ENCODE measurements at places on chromosomes 12 and 14. TPM values are rescaled to one million over a fixed set of nuclear protein-coding genes. Genes with fewer than 3 reads are reported as not detected.

Gene BMP4
- total RNA-seq: not detected

Gene TBX3
- 6.6 TPM for total RNA-seq

Gene WNT1
- not detected for total RNA-seq

Gene EIF2S3B
- total RNA-seq: 2.5 TPM

Gene FAM181A
- not detected for total RNA-seq

Gene KRT74
- not detected for total RNA-seq

Gene HOXC10
- total RNA-seq: not detected

Gene NOVA1
- 4.2 TPM for total RNA-seq

Gene HAL
- total RNA-seq: 4.3 TPM

Gene GPHN
- total RNA-seq: 17.5 TPM

Gene SOX5
- total RNA-seq: not detected

Gene NRL
- 1.4 TPM for total RNA-seq

Gene DNAI7
- total RNA-seq: not detected

Gene C2CD5
- total RNA-seq: 9.5 TPM

Gene MIPOL1
- 29.7 TPM for total RNA-seq

Gene TRIM9
- 0.07 TPM for total RNA-seq

Gene COCH
- 27.8 TPM for total RNA-seq

Gene KRT6C
- total RNA-seq: not detected

Gene ACSS3
- 44.0 TPM for total RNA-seq

Gene RDH16
- not detected for total RNA-seq

Gene OAS1
- total RNA-seq: 133 TPM

Gene CYP46A1
- total RNA-seq: not detected

Gene CLEC4E
- total RNA-seq: not detected

Gene GPR84
- not detected for total RNA-seq

Gene PRR13
- 119 TPM for total RNA-seq

Gene GNG2
- not detected for total RNA-seq

Gene PRPH
- 3.4 TPM for total RNA-seq

Gene ARHGAP9
- total RNA-seq: not detected

Gene DCN
- total RNA-seq: 1.8 TPM

Gene LYZ
- total RNA-seq: not detected

Gene WIF1
- not detected for total RNA-seq

Gene INSM2
- total RNA-seq: not detected

Gene DHRS1
- total RNA-seq: 8.5 TPM

Gene PLEKHG7
- total RNA-seq: not detected

Gene TAS2R46
- 1.6 TPM for total RNA-seq

Gene KRT71
- not detected for total RNA-seq

Gene KRT77
- total RNA-seq: not detected

Gene BAZ2A
- 32.4 TPM for total RNA-seq

Gene CLEC9A
- total RNA-seq: not detected

Gene BRI3BP
- 23.3 TPM for total RNA-seq

Gene PPM1H
- total RNA-seq: 5.2 TPM

Gene GPR132
- total RNA-seq: not detected

Gene MYH6
- not detected for total RNA-seq

Gene AQP6
- total RNA-seq: 0.17 TPM

Gene SLC39A5
- total RNA-seq: not detected

Gene TPPP2
- total RNA-seq: not detected

Gene PTHLH
- 3.1 TPM for total RNA-seq

Gene PMEL
- 0.78 TPM for total RNA-seq

Gene B4GALNT3
- total RNA-seq: 1.4 TPM

Gene ARMH4
- total RNA-seq: 1.2 TPM
